Stimulated activated CD8-positive, alpha-beta memory T cell treated with anti-CD3 and anti-CD28 coated beads, Interleukin-7, amount 100 ng/mL, for 1 hour (primary cell): ENCODE measurements at places on chromosomes 2 and 18.

GRCh38 chr18:62435435-62436031, 87.3 kb upstream of the ZCCHC2 start:
- DNase-seq = no peak

- no peak for DNase-seq
Observed at GRCh38 chr18:11570769-11571412, 38.5 kb upstream of the SLC35G4 start.

- no peak for DNase-seq
Observed at GRCh38 chr2:863732-864450, 86.8 kb upstream of the SNTG2 start.

DNA sequence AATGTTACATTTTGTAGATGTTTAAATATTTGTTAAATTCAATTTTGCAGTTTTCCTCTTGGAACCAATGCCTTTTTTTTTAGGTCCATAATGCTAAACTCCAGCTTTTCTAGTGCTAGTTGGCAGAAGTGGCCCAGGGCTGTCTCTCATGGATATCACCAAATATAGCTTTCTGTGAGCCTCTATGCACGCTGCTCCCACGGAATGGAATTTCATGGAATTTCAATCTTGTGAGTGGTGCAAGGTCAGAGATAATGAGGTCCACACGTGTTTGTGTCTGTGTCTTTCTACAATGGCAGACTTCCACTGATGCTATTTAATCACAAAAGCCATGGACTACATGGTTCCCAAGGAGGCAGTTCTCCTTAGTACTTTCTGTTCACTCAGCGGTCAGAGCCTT, 191.5 kb upstream of the PARD3B start:
- DNase-seq = no peak

DNA sequence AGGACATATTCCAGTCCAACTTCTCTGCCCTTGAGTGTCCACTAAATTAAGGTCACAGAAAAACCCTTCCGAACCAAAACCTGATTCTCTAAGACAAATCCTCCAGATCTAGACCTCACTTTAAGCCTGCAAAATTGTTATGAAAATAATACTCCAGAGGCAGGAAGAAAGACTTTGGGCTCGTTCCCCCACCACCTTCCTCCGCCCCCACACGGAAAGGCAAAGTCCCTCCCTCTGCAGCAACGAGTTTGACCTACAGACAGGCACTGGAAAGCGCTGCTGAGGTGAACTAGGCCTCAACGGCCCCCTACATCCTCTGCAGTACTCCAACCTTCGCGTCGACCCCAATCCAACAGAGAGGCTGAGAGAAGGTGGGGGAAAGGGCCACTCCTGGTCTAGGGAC, 808 bp downstream of the ATP5MC3 start:
- no peak for DNase-seq

DNA sequence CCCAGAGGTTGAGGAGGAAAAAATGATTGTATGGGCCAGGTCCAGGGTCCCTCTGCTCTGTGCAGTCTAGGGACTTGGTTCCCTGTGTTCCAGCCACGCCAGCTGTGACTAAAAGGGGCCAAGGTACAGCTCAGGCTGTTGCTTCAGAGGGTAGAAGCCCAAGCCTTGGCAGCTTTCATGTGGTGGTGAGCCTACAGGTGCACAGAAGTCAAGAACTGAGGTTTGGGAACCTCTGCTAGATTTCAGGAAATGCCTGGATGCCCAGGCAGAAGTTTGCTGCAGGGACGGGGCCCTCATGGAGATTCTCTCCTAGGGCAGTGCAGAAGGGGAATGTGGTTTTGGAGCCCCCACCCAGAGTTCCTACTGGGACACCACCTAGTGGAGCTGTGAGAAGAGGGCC, 10.6 kb upstream of the MBP start:
- no peak for DNase-seq
